ENCODE measurements at places on chromosomes 6 and 20. TPM values are rescaled to one million over a fixed set of nuclear protein-coding genes. Genes with fewer than 3 reads are reported as not detected.

- DNase-seq, result no peak
Observed at GRCh38 chr20:58360936-58361335, 28.1 kb upstream of the VAPB start.

- no peak for DNase-seq
Observed at GRCh38 chr6:13517116-13517515, 29.7 kb upstream of the GFOD1 start.

DNA sequence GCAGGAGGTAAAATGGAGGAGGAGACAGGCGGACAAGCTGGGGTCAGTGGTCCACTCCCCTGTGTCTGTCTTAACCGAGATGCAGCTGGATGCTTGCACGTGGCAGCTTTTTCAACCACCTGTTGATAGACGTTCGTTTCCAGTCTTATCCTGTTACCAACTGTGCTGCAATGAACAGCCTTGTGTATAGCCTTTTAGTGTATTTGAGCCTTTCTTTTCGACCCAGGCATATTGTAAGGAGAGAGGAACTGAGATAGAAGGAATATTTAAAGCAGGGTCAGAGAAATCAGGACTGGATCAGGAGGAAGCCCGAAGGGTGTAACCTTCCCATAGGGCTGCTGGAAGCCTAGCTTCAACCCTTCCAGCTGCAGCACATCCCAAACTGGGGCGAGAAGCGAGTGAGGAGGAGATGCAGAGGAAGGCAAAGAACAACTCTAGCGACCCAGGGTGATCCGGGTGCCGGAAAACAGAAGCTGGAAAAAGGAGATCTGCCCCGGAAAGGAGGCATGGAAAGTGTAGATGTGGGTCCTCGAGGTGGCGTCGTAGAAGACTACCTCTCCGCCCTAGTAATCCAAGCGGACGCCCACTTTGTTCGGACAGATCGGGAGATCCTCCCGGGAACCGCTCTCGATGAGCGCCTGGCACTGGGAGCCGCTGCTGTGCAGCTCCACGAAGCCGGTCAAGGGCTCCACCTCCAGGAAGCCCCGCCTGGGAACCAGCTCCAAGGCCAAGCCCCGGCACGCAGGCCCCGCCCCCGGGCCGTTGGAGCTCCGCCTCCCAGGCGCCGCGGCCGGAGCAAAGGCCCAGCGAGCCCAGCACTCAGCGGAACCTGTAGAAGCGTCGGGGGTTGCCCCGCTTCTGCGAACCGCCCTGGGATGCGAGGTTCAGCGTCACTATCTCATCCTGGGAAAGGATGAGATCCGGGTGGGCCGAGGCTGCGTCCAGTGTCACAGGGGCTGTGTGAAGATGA lies 11.2 kb downstream of the TRIM31 start:
- DNase-seq, result peak; percentile 82

- DNase-seq, result peak; percentile 88
Observed at GRCh38 chr20:31560094-31560745, 44.9 kb upstream of the ID1 start.

DNA sequence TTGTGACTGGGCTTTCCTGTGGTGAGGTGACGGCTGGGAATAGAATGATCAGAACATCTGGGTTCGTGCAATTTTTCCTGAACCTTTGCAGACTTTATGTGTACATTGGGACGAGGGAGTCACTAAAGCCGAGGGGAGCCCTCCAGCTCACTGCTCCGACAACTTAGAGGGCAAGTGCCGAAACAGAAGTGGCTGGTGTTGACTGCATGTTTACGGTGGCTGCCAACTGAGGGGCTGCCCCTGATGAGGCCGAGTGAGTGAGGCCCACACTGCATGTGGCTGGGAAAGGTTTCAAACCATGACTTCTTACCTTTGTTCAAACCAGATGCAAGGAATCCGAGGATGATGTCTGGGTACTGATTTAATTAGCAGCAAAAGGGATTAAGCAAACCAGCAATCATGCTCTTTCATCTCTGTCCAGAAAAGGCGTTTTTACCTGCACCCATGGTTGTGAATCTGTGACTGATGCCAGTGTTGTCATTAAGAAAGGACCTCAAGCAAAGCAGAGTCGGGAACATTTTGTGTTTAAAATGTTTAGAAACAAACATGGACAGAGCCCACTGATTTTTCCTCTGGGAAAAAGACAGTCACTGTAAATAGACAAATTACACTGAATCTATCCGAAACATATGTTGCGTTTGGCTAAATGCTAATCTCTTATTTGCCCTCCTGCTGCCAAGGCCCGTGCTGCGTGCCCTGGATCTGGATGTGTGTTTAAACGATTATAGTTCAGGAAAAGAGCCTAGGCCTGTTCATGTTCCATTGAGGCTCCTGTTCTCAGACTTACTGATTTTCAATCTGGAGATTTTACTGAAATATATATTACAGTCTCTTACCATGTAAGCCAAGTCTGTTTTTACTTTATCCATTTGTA lies 105.1 kb downstream of the UST start:
- DNase-seq, result no peak

- DNase-seq, result no peak
Observed at GRCh38 chr6:96727144-96727543, 110.1 kb downstream of the GPR63 start.

DNA sequence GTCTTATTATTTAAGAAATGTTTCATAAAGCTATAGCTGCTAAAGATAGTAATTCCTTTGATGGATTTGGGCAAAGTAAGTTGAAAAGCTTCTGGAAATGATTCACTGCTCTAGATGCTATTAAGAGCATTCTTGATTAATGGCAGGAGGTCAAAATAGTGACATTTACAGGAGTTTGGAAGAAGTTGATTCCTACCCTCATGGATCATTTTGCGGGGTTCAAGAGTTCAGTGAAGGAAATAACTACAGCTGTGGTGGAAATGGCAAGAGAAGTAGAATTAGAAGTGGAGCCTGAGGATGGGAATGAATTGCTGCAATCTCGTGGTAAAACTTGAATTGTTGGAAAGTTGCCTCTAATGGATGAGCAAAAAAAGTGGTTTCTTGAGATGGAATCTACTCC lies 316.1 kb downstream of the UTRN start:
- DNase-seq, result no peak

DNA sequence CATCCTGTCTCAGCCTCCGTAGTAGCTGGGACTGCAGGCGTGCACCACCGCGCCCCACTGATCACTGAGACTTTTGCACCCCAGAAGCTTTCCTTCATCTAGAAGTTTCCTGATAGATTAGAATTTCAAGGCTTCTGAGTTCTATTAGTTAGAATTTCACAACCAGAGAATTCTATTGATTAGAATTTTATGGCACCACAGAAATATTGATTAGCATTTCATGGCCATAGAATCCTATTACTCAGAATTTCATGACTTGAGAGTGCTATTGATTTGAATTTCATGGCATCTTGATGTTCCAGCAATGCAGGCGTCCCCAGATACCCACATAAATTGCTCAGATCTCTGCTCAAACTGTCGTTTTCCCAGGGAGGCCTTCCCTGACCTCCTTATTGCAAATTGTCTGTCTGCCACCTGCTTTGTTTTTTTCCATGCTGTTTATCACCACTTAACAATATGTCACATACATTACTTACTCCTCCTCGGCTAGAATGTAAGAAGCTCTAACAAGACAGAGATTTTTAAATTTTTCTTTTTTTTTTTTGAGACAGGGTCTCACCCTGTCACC lies 16.9 kb upstream of the CBFA2T2 start:
- DNase-seq, result no peak

The KIAA0408 gene
- total RNA-seq, result not detected

The SEL1L2 gene
- total RNA-seq, result not detected
